ENCODE measurements at places on chromosomes 5 and 9. TPM values are rescaled to one million over a fixed set of nuclear protein-coding genes. Genes with fewer than 3 reads are reported as not detected.

- H3K4me1 ChIP-seq = peaks cover 5% of the 10 kb centered on the region
- H3K27me3 ChIP-seq = no peaks in the 10 kb centered on the region
- DNase-seq = no peak
- H3K4me3 ChIP-seq = peak within 1 kb of the TSS; percentile 40
- H3K36me3 ChIP-seq = no peaks in the 10 kb centered on the region
Measured at GRCh38 chr9:94639061-94639998, at the start of gene FBP1. Gene FBP1 (minus strand): TSS chr9:94639518. CDS start chr9:94639310, 208 bp downstream.

Gene CD72
- 1.2 TPM for total RNA-seq

DNA sequence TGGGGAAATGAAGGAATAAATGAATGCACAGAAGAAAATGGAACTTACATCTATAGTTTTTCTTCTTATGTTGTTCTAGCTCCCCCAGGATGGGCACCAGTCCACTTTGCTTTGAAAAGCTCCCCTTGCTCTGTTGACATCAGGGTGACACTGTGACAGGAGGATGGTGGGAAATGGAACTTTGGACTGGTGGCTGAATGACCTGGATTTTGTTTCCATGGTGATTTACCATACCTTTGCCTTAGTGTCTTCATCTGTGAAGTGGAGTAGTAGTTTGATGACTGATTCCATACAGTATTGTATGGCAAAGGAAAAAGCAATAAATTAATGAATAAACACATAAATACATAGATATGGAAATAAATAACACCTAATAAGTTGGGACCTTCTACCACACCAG, 294.7 kb downstream of the KIF4B start:
- no peaks in the 10 kb centered on the region for H3K36me3 ChIP-seq
- no peak for DNase-seq
- no peaks in the 10 kb centered on the region for H3K4me1 ChIP-seq
- no peak overlapping the region for H3K27ac ChIP-seq

Gene ARHGEF37
- 6.2 TPM for total RNA-seq

DNA sequence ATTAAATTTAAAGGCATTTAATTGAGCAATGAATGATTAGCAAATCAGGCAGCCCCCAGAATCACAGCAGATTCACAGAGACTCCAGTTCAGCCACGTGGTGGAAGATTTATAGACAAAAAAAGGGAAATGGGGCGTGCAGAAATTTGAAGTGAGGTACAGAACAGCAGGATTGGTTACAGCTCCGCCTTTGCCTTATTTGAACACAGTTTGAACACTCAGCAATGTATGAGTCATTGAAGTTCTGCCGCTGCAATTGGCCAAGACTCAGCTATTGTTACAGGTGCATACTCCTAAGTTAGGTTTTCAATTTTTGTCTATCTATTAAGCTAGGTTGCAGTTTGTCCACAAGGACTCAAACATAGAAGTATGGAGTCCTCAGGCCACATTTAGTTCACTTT, 157.7 kb upstream of the SLC12A2 start:
- DNase-seq = no peak
- H3K4me1 ChIP-seq = no peaks in the 10 kb centered on the region
- no peak overlapping the region for H3K27ac ChIP-seq
- no peak overlapping the region for H3K4me3 ChIP-seq
- no peaks in the 10 kb centered on the region for H3K36me3 ChIP-seq
- H3K27me3 ChIP-seq = no peaks in the 10 kb centered on the region

All from ovary (tissue), 10 donors.